Activated CD4-positive, alpha-beta T cell treated with anti-CD3 and anti-CD28 coated beads, Interleukin-2, Interleukin-4, amounts not matched to agents 100 ng/mL and 50 ng/mL, durations not matched to agents 16 hours and 8 hours (primary cell): ENCODE measurements at places on chromosomes 2 and 18.

GRCh38 chr2:85376291-85377065, 21.9 kb downstream of the ELMOD3 start:
- DNase-seq, result no peak

DNA sequence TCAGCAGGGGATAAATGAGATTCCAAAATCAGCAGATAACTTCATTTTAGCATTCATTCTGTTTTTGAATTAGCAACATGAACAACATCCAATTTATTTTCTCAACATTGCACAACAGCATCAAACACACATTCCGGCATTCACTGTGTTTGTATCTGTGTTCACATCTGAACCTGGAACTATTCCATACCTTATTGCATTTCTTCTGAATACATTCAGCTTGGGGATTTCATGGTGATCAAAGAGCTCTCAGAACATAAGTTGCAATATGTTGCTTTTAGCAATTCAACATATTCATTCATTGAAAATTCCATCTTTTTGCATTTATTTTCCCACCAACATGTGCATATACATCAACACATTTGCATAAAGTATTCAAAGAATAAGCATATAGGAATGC, 1431.7 kb upstream of the PIK3C3 start:
- no peak for DNase-seq

- DNase-seq, result no peak
Observed at GRCh38 chr2:217273162-217273561, 413.3 kb upstream of the TNP1 start.

GRCh38 chr2:33014268-33014667, 67.5 kb downstream of the LTBP1 start:
- no peak for DNase-seq

DNA sequence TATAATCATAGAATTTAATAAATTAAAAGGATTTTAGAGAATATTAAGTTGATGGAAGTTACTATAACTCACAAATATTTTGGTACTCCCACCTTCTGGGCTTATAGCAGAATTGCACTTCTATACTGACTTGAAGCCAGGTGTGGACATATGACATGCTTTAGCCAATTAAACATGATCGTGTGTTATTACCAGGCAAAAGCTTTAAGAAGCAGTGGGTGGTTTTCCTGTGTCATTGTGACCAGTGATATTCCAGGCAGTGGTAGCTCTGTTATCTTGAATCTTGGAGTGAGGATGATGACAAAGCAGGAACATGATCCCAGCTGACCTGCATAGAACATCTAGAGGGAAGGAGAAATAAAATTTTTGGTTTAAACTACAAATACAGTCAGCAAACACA, 370.9 kb upstream of the ZEB2 start:
- DNase-seq, result no peak

- no peak for DNase-seq
Observed at GRCh38 chr2:34307636-34308035, 708.5 kb upstream of the FAM98A start.

DNA sequence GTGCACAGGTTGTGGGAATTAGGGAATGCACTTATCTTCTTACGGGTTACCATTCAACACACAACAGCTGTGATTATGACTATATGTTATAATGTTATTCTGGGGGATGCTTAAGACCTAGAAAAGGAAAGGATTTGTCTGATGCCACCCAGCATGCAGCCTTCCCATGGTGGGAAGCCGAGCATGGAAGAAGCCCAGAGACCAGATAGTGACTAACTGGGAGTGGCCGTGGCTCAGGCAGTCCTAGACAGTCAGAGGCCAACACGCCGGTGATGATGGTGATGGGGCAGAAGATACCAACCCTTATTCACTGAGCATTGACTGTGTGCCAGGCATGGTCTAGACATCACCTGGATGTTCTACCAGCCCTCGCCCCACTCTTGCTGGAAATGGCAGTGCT, 35.9 kb downstream of the CYRIA start:
- DNase-seq, result no peak

GRCh38 chr2:26000561-26001082, 18.3 kb upstream of the KIF3C start:
- no peak for DNase-seq

- DNase-seq, result no peak
Observed at GRCh38 chr2:95374921-95375471, 27.5 kb upstream of the FAHD2A start.

GRCh38 chr18:456361-457139, 44.0 kb downstream of the COLEC12 start:
- no peak for DNase-seq

GRCh38 chr18:52636536-52636935, 296.5 kb downstream of the DCC start:
- no peak for DNase-seq

GRCh38 chr2:181954538-181954883, 31.1 kb upstream of the PPP1R1C start:
- no peak for DNase-seq

DNA sequence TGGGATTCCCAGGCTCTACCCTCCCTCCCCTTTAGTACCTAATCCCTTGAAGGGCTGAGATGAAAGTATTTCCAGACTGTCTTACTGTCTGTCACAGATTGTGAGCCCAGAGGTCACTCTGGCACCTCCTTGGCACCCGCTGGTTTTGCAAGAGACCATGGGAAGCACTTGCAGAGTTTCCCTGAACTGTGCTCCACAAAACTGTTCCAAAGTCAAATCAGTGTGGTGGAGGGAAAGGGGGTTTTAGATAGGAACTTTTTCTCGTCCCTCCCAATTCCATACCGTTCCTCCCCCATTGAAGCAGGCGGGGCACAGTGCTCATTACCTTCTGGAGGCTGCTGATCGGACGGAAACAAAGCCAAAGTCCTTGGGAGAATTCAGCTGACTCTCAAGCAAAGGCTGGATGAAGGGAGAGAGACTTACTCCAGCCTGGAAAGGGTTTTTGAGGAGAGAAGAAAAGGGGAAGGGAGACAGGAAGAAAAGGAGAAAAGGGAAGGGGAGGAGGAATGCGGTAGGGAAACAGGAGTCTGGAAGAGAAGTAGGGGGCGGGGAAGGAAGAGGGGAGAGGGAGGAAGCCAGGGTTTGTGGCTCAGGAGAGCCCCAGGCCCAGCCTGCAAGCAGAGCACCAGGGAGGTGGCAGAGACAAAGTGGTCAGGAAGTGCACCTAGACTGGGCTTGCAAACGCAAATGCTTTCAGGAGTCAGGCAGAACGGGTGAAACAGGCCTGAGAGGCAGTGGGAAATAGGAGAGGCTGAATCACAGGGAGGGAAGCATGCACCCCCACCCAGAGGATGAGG, 88.4 kb upstream of the SP3 start:
- no peak for DNase-seq

GRCh38 chr18:39835303-39836030, 2119.6 kb upstream of the PIK3C3 start:
- DNase-seq, result no peak

- no peak for DNase-seq
Observed at GRCh38 chr2:15047184-15047583, 414.7 kb downstream of the LRATD1 start.

DNA sequence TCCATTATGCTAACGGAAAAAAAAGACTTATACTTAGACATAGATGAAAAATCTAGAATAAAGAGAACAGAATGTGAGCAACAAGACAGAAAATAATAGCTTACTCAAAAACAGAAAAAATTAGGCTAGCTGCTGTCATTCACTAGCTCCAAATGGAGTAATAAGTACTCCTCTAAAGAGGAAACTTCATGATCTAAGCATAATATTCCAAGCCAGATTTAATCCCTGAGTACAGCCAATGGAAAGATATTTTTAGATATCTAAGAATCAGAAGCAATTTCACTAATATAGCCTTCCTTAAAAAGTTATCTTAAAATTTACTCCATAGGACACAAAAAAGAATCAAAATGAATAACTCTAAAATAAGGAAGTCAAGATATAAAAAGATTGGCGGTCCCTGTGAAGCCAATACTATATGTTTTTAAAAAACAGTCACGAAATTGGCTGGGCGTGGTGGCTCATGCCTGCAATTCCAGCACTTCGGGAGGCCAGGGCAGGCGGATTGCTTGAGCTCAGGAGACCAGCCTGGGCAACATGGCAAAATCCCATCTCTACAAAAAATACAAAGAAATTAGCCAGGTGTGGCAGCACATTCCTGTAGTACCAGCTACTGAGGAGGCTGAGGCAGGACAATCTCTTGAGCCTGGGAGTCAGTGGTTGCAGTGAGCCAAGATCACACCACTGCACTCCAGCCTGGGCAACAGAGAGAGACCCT, 123.2 kb upstream of the BCL2L11 start:
- DNase-seq, result no peak

- DNase-seq, result no peak
Observed at GRCh38 chr2:57429831-57430230, 616.8 kb upstream of the VRK2 start.

GRCh38 chr18:3248658-3249359, 1.2 kb downstream of the MYL12A start:
- DNase-seq, result peak; percentile 81

DNA sequence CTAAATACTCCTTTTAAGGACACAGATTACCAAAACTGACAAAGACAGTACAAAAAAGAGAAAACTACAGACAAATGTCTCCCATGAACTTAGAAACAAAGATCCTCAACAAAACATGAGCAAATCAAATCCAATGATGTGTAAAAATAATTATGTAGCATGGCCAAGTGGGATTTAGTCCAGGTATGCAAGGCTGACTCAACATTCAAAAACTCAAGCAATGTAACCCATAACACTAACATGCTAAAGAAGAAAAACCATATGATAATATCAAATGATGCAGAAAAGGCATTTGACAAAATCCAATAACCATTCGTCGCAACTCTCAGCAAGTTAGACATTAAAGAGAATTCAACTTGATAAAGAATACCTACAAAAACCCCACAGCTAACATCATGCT, 239.0 kb upstream of the KLHL29 start:
- no peak for DNase-seq

DNA sequence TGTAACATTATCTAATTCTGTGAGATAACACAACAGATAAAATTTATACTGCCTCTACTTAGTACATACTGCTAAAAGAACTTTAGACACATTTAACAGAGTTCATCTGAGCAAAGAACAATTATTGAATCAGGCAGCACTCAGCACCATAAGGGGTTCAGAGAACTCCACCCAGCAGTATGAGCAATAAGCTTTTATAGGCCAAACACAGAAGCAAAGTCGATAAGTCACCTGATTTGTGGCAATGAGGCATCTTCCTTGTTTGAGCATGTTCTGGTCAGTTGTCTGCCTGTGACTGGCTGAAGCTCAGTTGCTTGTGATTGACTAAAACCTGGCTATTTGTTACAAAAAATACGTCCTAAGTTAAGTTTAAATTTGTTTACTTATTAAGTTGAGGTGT, 746.1 kb upstream of the DDX18 start:
- DNase-seq, result no peak

GRCh38 chr2:60440767-60441163, 112.7 kb downstream of the BCL11A start:
- no peak for DNase-seq

DNA sequence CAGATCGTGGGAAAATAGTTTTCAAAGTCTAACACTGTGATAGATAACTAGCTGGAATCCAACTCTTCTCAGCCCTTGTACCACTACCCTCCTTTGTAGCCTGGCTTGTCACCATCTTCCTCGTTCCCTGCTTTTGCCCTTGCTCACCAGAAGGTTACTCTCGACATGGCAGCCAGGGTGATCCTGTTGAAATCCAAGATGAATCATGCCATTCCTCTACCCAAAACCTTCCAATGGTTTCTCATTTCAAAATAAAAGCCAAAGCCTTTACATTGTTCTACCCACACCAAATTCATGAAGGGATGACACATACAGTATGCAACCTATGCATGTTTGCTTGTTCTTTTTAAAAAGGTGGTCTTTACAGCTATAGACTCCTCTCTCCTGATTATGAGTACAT, 45.7 kb downstream of the STAT4 start:
- DNase-seq, result no peak

- DNase-seq, result no peak
Observed at GRCh38 chr2:109001201-109001600, 12.2 kb upstream of the EDAR start.

GRCh38 chr2:17166506-17166905, 351.7 kb downstream of the RAD51AP2 start:
- no peak for DNase-seq

DNA sequence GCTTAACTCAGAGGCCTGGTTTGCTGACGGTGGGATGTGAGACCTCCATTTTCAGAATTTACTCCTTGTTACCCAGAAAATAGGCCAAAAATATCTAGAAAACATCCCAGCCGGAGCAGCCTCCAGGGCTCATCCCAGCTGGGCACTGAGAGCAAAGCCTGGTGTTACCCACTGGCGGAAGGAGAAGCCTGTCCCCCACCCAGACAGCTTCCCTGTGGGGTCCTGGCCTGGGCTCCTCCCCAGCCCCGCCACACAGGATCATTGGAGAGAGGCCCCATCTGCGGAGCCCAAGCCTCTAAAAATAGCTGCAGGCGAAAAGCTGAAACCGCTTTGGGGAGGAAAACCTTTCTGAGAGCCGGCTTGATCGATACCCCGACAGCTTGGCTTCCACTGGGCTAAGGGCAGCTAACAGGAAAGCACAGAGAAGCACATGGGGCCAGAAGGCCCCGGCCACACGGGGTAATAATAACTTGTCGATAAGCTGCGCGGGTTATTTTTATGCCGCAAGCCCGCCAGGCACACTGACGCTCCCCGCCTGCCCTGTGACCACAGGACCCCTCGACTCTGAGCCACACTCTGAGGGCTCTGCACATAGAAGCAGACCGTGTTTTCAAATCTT, 26.9 kb upstream of the FAHD2A start:
- DNase-seq, result no peak
